ENCODE measurements at places on chromosomes 1 and 21.
A peak's percentile ranks its signal among the peaks of the same experiment; 100 is the strongest.

GRCh38 chr21:34761758-34762330, 93.0 kb downstream of the CLIC6 start:
- no peak for DNase-seq

DNA sequence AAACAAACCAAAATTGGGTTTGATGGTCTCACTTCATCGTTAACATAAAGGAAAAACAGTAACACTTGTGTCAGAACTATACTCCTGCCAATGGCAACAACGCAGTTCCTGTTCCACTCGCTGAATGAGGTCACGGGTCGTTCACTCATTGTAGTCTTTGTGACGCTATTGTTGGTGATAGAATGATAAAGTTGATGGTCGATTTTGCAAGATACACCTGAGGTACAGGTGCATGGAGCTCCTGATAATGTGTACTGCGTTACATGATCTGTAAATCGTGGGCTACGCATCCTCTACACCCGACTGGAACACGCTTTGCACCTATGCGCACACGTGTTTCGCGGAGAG, 391 bp upstream of the CENPS start:
- DNase-seq = no peak

DNA sequence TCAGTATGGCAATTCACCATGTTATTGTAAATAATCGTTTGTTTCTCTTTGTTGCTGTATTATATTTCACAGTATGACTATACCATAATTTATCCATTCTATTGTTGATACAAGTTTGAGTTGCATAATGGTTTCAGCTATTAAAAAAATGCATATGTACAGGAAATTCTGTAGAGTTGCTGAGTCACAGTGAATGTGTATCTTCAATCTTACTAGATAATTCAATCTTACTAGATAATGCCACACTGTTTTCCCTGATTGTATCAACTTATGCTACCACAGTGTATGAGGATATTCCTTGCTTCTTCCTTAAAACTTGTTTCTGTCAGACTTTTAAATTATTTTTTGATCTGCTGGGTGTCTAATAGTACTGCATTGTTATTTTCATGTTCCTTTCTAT, 3.5 kb upstream of the COA6 start:
- DNase-seq = no peak

- no peak for DNase-seq
Measured at GRCh38 chr1:147177611-147178380, 5.5 kb upstream of the PRKAB2 start.

GRCh38 chr21:36887963-36888362, 78.5 kb downstream of the HLCS start:
- DNase-seq = no peak

DNA sequence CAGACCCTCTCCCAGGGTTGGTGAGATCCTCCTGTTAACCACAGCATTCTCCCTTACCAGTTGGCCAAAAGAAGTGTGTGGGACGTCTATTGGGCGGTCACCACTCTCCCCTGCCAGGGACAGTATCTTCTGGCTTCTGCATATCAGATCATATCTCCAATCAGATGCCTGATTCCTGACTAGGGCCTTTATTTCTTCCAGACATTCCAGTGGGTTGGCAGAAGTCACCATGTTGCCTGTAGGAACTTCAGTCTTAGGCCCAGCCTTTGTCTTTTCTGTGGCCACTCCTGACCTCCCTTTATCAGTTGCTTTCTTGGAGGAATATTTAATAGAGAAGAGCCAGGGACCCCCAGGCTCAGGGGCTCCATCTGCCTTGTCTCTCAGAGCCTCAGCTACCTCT, 130.4 kb upstream of the F3 start:
- DNase-seq = no peak

GRCh38 chr1:14913482-14914177, 239.9 kb upstream of the TMEM51 start:
- peak; percentile 90 for DNase-seq

- peak; percentile 24 for DNase-seq
Measured at GRCh38 chr1:27872802-27873551, 633 bp downstream of the THEMIS2 start.

Measured in KBM-7 (cell line).